ENCODE measurements at places on chromosomes 11 and 22.

GRCh38 chr11:131486100-131486499 is 115.7 kb downstream of the NTM start:
- ATAC-seq = no peak

DNA sequence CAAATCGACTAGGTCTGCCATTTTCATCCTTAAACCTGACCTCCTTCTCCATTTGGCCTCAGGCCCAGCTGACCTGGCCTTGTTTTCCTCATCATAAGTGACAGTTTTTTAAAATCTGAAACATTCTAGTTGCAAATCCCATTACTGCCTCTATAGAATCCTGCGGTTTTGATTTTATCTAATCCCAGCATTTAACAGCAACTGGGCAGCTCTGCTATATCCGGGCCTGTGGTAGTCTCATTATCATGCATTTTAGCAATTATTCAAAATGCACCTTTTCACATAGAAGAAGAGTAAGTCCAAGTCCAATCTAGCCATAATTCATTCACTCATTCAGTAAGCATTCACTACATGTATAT is 28.6 kb upstream of the BIRC3 start:
- no peak for ATAC-seq

GRCh38 chr11:114075891-114076441 is 16.5 kb downstream of the ZBTB16 start:
- no peak for ATAC-seq

DNA sequence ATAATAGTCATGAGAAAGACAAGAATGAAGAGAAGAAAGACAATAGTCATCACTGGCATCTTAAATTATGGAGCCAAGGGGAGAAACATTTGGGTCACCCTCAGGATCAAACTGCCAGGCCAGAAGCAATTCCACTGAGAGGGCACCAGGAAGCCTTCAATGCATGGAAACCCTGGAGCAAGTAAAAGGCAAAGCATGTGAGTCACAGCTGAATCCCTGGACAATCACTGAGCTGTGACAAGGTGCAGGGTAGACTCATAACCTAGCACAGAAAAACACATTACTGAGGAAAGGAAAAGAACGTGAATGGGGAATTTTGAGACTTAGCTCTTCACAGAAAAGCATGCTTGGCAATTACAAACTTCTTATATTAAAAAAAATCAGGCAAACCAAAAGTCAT is 1.6 kb downstream of the KCNJ1 start:
- ATAC-seq = no peak

- ATAC-seq = peak; percentile 91
Measured at GRCh38 chr11:122746050-122746478, 90.5 kb downstream of the UBASH3B start.

- ATAC-seq = no peak
Measured at GRCh38 chr11:3367221-3367620, 11.7 kb downstream of the ZNF195 start.

- no peak for ATAC-seq
Measured at GRCh38 chr11:73932781-73933180, 18.0 kb upstream of the DNAJB13 start.

GRCh38 chr22:30195245-30196140 is 51.1 kb downstream of the LIF start:
- ATAC-seq = no peak

- ATAC-seq = no peak
Measured at GRCh38 chr11:106875013-106875412, 143.3 kb downstream of the GUCY1A2 start.

GRCh38 chr11:107999759-108000455 is 8.8 kb upstream of the CUL5 start:
- ATAC-seq = peak; percentile 48

- peak; percentile 81 for ATAC-seq
Measured at GRCh38 chr22:23180301-23180892, at the start of gene BCR. TSS of gene BCR (plus strand) at chr22:23180509. CDS start at chr22:23180961, 452 bp downstream.

GRCh38 chr22:23278883-23279675 is 98.8 kb downstream of the BCR start:
- no peak for ATAC-seq

GRCh38 chr11:1192741-1193325 is 30.0 kb upstream of the MUC5B start:
- ATAC-seq = no peak

- no peak for ATAC-seq
Measured at GRCh38 chr11:32313477-32313876, 121.9 kb downstream of the WT1 start.

DNA sequence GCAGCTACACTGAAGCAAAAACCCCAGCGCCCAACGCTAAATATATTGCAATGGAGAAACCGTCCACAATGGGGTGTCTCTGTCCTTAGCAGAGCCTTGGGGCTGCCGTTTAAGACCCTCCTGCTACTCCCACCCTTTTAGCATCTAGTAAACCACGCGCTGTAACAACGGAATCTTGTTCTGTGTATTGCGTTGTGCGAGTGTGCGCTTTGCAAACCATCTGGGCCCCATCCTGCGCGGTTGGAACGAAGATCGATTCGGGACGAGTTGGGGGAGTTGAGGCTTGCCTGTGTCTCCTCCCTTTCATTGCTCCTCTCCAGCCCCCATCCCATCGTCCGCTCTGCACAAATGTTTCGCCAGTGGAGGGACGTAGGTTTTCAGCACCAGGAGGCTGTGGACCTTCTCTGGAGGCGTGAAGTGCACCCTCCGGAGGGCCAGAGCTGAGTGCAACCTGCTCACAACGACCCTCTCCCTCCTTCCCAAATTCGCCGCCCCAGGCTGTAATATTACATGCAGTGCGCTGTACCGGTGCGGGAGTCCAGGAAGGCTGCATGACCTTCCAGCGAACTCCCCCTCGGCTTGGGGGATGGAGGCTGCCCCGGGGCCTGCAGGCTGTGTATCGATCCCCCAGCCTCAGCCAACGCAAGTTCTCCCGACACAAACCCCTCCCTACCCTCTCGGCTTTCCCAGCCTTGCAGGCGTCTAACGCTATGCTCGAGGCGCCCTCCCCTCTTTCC is 1.6 kb upstream of the KMT2A start:
- no peak for ATAC-seq

GRCh38 chr11:13140028-13140870 is 131.1 kb downstream of the RASSF10 start:
- peak; percentile 45 for ATAC-seq

DNA sequence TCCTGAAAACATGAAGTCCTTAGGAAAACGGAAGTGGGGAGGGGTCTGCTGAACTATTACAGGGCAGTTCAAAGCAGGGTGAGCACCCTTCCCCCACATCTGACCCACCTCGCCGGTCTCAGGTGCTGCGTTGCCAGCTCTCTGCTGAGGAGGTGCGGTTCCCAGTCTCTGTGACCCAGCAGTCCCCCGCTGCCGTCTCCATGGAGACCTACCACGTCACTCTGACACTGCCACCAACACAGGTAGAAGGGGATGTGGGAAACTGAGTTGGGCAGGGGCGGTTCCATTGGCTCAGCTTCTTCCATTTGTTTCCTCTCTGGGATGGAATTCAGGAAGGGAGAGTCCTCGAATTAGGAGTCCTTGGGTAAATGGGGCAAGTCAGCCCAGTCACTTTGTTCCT is 3.3 kb downstream of the C2CD2L start:
- ATAC-seq = no peak

DNA sequence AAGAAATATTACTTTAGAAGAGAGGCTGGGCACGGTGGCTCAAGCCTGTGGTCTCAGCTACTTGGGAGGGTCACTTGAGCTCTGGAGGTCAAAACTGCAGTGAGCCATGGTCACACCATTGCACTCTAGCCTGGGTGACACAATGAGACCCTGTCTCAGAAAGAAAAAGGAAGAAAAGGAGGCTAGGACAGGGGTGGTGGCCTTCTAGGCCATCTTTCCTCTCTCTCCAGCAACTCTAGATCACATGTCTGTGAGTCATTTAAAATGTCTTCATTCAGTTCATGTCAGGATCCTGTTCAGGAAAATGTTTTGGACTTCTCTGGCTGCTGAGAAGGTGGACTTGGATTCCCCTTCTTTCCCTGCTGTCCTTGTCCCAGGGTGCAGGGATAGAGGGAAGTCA is 53.3 kb downstream of the PPFIA1 start:
- ATAC-seq = peak; percentile 45

DNA sequence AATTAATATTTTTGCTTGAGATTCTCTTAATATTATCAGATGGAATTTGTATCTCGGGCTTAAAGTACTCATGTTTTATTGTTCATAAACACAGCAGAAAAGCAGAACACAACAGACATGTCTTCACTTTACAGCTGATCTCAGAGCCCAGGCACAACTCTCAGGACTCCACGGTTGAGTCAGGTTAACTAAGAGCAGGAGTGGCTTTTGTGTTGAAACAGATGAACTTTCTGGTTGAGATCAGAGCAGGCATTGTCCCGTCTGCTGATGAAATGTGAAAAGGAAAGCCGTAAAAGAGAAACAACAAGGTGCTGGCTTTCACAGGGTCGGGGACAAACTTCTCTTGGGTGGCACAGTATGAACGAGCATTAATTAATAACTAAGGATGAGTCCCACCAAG is 49.0 kb downstream of the JHY start:
- ATAC-seq = no peak

GRCh38 chr11:26946257-26946716 is 47.6 kb upstream of the FIBIN start:
- no peak for ATAC-seq

- ATAC-seq = no peak
Measured at GRCh38 chr22:44898236-44898635, 111.6 kb downstream of the PHF21B start.

GRCh38 chr11:8810540-8811301 is 100.3 kb upstream of the AKIP1 start:
- ATAC-seq = no peak

GRCh38 chr22:46367707-46368191 is 32.2 kb downstream of the TRMU start:
- ATAC-seq = peak; percentile 65
